COR-L47 (cell line): ENCODE measurements at places on chromosomes 11 and 22.

DNA sequence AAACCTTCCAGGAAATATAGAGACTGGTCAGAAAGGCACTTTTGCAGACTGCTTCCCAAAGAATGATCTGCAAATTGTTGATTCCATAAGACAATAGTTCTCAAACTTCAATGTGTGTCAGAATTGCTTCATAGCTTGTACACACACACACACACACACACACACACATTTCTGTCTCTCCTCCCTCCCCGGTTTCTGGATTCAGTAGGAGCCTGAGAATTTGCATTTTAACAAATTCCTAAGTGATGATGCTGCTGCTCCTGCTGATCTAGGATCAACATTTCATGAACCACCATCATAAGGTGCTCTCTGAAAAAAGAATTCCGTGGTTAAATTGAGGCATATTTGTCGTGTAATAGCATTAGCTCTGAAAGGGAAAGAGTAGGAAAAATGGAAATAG, 35.3 kb upstream of the FZD4 start:
- no peak for DNase-seq

GRCh38 chr11:46588915-46589314, 4.9 kb downstream of the AMBRA1 start:
- no peak for DNase-seq

- no peak for DNase-seq
Observed at GRCh38 chr22:49373801-49374226, 453.9 kb downstream of the BRD1 start.

- no peak for DNase-seq
Observed at GRCh38 chr11:2484576-2485125, 39.8 kb downstream of the KCNQ1 start.

DNA sequence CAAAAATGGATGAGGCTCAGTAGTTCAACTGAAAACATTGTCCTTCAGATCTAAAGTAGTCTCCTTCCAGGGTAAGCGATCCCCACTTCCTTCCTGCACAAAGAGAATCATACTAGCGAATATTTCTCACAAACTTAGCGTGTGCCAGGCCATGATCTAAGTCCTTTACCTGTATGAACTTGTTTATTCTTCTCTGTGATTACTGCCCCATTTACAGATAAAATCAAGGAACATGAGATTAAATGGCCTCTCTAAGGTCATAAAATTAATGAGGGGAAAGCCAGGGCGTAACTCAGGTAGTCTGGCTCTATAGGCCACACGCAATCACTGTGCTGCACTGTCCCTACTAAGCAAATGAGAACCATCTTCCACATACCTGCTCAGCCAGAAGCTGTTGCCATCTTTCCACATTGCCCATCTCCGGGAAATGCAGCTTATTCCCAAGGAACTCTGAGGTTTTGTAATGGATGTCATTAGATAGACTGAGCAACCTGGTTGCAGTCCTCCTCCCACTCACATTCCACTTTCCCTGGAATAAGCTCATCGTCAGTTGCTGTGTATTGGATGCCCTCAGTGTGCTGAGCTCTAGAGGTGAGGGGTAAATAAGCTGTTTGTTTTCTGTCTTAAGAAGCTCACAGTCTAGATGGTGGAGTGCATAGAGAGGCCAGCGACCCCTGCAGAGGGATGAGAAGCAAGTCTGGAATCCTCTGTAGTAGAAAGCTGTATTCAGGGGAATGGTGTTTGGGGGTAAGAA, 146.3 kb downstream of the SNX19 start:
- no peak for DNase-seq

DNA sequence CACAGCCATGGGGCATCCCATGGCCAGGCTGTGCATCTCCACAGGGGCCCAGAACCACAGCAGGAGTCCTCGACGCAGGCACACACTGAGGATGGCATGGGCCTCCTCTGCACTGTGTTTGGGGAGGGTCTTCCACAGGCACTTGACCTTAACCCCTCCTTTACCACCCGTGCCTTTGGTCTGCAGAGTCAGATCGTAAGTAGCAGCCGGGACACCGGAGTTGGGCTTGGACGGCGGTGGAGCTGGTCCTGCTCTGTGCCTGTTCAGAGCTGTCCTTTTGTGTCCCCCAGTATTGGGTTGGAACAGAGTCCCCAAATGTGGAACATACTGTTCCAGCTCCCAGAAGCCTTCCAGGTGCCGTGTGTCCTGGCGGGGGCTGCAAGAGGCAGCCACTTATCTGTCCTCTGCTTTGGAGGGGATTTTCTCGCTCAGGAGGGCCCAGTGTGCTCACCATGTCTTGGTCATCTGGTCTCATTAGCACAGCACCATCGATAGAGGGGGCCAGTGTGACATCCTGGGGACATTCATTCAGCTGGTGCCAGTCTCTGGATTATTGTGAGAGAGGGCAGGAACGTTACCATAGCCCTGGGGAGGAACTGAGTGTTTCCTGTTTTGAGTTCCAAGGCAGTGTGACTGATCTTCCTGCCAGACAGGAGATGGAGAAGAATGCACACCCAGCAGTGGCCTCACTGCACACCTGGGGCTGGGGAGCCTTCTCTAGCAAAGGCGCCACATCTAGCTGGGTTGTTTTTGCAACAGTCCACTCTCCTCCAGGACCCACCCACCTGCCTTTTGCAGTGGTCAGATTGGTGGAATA, 12.4 kb downstream of the CRELD2 start:
- peak; percentile 79 for DNase-seq

DNA sequence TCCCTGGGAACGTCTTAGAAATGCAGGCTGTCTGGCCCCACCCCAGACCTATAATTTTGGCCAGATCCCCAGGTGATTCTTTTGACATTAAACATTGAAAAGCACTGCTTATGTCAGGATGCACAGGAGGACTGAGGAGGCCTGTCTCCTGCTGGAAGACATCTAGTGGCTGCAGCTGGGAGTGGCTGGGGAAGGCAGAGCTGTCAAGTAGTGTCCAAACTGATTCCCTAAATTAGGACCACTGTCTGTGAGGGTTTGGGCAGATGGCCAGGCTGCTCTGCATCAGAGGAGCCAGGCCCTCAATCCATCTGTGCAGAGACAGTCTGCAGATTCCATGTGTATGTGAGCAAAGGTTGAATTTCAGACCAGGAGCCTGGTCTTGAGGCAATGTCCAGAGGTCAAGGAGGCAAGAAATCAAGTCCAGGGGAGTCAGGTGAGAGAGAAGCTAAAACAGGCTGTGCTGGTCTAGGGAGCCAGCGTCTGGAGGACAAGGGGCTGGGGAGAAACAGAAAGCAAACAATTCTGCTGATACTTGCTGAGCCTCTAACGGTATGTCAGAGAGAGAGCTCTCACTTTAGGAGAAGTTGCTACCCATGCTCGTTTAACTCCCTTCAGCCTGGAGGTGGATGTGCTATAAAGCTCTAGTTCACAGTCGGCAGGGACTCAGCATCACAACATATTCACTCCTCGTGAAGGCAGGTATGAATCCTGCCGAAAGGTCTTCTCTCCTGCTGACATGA, 15.3 kb upstream of the SYTL2 start:
- DNase-seq = peak; percentile 54

- DNase-seq = no peak
Observed at GRCh38 chr22:19604711-19605268, 80.6 kb upstream of the CLDN5 start.

DNA sequence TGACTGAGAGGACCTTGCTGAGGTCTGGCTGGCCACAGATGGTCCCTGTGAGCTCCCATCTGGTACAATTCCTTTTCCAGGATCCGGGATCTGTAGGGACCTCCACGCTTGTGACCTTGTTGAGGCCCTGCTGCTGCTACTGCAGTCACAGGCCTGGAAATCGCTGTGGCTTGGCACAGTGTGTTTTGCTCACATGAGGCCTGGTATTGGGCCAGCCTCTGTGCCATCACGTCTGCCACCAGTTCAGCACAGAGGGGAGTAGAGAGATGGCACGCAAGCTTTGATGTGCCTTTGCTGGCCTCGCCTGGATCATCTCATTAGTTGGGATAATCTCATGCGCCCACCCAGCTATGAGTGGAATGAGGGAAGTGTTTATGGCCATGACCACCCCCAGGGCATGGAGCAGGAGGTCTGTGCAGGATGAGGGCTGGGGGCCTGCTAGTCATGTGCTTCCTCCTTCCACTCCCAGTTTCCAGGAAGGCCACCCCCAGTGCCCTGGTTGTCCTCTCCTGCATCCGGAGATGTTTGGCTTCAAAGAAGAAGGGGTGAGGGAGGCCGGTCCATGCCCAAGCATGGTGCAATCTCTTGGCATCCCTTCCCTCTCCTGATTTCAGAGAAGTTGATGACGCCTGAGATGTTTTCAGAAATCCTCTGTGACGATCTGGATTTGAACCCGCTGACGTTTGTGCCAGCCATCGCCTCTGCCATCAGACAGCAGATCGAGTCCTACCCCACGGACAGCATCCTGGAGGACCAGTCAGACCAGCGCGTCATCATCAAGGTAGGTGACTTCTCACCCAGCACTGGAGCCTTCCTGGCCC, 22.4 kb downstream of the DERL3 start:
- DNase-seq = no peak

GRCh38 chr11:70089631-70090030, 11.5 kb downstream of the ANO1 start:
- no peak for DNase-seq

- DNase-seq = peak; percentile 69
Observed at GRCh38 chr22:46865052-46865434, 102.6 kb downstream of the TBC1D22A start.

GRCh38 chr22:45934659-45935341, 42.2 kb downstream of the WNT7B start:
- peak; percentile 63 for DNase-seq

DNA sequence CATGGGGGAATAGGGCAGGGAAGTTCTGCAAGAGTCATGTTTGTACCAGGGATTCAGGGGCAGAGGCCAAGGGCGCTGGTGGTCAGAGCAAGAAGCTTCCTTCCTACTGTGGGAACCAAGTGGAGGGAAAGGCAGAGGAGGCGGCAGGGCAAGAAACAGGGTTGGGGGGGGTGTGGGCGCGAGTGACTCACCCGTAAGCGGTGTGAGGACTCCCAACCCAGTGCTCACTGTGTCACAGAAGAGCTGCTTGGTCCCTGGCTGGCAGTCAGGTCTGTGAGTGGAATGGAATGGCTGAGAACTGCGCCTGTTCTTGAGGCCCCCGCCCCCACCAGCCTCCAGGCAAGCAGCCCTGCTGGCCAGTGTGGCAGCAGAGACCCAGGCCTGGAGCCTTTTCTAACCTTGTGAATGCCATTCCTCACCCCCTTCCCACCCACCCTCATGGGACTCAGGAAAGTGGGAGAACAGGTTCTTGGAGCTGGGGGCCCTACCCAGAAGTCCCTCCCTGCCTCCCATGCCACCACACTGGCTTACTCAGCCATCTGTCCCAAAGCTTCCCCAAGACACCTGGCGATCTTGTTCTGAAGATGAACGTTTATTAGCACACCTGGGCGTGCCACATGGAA, 4.7 kb downstream of the LRRC10B start:
- no peak for DNase-seq

DNA sequence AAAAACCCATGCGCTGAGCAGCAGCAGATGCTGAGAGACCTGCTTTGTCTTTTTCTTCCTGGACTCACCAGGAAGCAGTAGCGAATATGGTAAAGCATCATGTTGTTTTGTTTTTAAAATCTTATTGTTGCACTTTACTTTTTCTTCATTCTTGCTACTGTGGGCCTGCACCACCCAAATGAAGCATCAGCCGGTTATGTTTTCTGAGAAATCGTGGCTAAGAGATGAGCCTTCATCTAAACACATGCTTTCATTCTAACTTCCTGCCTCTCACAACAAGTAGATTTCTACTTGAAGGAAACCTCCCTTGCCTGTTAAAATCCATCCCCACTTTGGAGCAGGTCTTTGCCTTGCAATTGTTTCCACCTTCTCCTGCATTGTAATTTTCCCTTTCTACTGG, 1025.9 kb downstream of the NTM start:
- DNase-seq = no peak

- DNase-seq = no peak
Observed at GRCh38 chr11:130782361-130783222, 133.7 kb downstream of the SNX19 start.

DNA sequence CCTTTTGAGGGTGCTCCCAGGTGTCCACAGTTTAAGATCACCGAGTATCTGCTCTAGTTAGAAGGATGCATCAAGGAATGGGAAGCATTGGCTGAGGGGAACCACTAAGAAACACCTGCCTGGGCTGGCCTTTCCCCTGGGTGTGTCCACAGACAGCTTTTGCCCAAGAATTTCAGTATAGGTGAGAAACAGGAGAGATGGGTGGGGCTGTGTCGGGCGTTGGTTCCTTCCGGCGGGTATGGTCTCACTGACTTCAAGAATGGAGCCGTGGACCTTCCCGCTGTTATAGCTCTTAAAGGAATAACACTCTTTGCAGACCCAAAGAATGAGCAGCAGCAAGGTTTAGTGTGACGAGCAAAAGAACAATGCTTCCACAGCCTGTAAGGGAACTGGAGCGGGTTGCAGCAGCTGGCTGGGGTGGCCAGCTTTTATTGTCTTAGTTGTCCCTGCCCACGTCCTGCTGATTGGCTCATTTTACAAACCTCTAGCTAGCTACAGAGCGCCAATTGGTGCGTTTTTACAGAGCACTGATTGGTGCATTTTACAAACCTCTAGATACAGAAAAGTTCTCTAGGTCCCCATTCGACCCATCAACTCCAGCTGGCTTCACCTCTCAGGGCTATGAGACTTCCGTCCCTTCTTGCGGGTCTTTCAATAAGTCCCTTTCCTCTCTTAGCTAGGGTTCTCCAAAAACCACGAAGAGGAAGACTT, 2.4 kb downstream of the FADS1 start:
- peak; percentile 39 for DNase-seq

- no peak for DNase-seq
Observed at GRCh38 chr22:33971561-33971961, 51.3 kb upstream of the LARGE1 start.

DNA sequence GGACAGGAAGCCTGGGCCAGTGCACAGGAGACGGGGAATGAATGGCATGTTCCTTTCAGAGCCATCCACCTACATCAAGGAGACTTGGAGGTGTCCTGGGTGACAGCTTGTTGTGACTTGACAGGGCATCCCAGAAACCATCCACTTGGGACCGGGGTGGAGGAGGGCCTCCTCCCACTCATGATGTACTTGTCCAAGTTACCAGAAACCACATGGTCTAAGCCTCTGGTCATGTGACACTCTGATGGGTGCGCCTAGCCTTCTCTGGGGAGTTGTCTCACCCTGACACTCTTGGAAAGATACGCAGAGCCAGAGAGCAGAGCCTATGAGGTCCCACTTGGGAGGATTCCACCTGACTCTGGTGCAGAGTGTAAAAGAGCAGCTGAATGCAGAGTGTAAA, 21.6 kb upstream of the FXYD6 start:
- no peak for DNase-seq

DNA sequence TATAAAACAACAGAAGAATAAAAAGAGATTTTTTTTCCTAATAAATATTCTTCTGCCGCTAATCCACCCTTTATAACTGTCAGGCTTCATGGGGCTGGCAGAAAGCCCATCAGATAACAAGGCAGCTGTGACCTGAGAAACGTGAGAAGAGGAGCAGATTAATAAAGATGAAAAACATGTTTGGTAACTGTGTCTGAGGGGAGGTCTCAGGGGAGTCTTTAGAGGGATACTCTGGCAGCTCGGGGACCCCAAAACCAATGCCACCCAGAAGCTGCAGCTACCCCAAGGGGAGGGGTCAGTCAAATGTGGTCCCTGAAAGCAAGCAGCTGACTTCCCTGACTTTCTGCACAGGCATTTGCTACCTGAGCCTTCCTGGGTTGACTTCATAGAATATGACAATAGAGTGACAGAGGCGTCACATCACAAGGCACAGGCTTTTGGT, 48.4 kb upstream of the POU2AF1 start:
- DNase-seq = peak; percentile 70
